ENCODE measurements at places on chromosomes 11 and 22.

DNA sequence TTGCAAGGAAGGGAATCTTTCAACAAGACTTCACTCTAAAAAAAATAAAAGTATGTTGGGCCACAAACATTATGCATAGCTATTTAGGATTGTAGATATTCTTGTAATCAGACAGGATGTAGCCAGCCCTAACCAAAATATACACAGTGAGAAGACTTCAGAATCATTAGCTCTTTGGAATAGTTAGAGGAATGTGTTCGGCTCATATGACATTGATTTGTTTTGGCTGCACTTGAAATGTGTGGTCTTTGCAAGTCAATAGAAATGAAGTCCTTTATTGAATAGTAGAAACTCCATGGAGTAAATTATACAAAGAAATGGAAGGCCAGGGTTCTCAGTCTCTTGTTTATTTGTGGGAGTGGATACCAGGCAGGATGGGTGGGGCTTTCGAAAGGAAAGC is 692.1 kb downstream of the NTM start:
- no peak for DNase-seq

DNA sequence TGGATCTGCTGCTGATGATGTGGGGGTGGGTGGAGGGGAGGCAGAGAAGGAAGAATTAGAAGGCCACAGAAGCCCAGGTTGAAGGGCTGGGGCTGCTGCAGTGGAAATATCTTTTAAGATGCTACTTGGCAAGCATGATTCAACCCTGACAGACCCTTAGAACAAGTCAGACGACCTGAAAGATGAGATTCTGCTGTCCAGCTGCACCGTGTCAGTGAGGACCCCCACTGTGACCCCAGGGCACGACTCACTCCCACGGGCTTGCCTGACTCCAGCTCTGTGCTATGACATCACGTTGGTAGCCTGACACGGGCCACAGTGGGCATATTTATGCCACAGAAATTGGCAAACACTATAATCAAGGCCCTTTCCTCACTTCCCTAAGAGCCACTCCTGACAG is 36.0 kb downstream of the LRFN4 start:
- DNase-seq, result no peak

GRCh38 chr11:71286701-71287643 is 34.6 kb upstream of the SHANK2 start:
- no peak for DNase-seq

DNA sequence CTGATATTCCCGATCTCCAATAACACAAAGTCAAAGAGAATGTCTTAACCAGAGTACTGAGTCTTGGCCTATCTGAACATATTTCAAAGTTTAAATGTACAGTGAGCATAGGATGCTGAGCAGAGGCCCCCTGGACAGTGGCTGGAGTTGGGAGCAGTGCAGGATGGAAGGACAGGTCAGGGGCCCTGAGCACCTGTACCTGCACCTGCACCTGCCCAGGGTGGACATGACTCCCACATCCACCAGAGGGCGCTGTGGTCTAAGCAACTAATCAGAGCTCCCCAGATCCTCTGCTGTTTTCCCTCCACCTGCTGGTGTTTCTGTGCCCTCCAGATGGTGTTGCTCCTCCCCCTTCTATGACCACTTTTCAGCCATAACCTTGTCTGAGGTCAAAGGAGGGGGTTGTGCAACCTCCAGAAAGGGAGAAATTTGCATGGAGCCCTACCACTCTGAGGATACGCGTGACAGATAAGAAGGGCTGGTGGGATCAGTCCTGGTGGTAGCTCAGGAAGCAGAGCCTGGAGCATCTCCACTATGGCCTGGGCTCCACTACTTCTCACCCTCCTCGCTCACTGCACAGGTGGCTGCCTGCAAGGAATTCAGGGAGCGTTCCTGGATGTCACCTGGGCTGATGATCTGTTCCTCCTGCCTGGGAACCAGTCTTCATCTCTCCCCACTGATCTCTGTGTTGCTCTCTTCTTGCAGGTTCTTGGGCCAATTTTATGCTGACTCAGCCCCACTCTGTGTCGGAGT is 49.1 kb upstream of the VPREB1 start:
- peak; percentile 52 for DNase-seq

GRCh38 chr11:12556155-12556554 is 118.1 kb upstream of the TEAD1 start:
- DNase-seq, result no peak

- DNase-seq, result no peak
These were observed 11.1 kb upstream of the VWCE start for GRCh38 chr11:61306221-61306620.

DNA sequence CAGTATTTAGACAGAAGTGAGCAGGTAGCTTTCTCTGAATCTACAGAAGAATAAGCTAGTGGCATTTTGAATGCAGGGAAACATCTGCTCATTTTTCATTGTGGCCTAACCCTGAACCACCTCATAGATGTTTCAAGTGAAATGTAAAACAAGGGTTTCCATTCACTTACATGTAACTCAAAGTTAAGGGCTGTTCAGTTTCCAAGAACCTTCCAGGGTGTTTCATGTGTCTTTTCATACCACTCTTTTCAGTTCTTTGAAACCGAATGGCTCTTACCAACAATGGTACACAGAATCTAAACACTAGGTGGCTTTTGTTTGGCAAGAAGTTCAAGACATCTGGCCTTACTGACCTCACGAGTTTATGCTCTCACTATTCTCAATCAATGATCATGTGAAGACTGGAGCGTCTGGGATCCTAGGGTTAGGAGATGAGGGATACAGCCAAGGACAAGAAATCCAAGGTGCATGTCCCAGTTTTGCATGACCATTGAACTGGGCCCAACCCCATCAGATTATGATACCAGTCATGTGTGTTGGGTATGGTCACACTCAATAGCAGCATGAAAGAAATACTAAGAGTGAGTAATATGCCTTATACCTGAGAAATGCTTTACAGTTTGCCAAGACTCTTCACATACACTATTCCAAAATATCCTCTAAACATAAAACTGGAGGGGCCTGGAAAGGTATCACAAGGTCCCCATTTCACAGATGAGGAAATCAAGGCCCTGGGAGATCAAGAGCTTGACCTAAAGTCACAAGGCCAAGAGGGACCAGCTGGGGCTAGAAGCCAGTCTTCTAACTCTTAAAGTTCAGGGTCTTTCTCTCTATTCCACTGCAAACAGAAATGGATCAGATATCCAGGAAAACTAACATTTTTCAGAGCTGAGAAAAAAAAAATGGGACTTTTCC is 92.7 kb downstream of the ETS1 start:
- no peak for DNase-seq

DNA sequence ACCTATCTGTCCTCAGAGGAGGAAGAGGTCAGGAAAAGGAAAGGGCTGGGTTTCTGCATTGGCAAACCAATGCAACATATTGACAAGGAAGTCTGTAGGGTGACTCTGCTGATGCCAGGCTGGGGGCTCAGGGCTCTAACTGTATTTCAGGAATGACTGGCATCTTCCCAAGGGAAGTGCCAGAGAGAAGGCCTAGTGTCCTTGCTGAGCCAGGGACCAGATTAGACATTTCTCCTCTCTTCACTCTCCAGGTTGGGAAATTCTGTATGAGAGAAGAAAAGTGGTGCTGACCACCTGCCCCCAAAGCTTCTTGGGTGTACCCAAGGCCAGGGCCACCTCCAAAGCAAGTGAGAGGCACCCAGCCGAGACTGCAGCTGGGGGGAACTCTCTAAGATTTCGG is 27.2 kb downstream of the GRIK4 start:
- no peak for DNase-seq

DNA sequence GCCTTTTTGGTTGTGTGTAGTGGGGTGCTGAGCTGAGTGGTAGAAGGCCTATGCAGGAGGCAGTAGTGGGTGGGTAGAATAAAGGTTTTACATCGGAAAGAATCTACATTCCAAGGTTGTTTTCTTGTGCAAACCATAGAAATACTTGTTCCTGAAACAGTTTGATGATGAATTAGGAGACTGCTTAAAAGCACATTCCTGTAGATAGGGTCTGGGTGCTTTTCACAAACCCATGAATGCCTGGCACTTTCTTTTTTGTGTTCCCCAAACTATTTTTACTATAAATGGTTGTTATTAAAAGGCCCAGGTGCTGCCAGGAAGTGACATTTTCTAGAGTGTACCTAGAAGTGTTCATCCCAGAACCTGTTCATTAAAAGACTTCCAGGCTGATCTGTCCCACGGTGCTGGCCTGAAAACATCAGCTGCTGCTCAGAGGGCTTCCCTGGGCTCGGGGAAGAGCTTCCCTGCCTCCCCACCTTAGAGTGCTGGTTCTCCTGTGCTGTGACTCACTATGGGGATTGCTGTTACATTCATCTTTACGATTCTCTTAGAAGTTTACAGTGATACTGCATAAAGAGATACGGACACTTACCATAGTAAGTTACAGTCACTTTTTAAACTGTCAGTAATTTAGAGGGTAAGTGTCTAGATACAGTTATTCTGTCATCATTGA is 27.9 kb downstream of the PPFIA1 start:
- no peak for DNase-seq

- no peak for DNase-seq
These were observed 9.2 kb downstream of the PRSS23 start for GRCh38 chr11:86809561-86809960.

DNA sequence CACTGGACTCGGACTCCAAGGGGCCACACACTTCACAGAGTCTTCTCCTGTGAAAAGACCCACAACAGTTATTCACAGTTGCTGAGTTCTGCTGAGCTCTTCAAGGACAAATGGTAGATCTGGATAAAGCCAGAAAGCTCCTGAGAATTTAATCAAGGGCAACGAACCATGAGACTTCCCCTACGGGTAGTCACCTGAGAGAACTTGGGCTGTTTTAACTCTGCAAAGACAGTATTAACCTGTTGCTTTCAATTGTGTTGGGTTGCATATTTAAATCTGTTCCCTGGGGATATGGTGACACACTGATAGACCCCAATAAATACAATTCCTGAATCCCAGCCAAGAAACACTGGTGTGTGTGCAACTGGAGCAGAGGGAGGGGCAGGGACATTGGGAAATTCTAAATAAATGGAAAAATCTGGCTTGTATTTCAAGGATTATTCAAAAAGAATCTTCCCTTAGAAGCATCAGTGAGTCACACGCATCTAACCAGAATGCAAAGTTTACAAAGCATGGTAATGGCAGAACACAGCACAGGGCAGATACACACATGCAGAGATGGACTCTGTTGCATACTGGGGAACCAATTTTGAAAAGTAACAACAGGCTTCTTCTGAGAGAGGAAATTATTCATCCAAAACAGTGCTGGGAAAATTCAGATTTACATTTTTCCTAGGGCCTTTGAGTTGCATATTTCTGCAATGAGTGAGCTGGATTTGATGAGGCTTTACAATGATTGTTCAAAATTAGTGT is 4.0 kb downstream of the KCNJ1 start:
- no peak for DNase-seq

DNA sequence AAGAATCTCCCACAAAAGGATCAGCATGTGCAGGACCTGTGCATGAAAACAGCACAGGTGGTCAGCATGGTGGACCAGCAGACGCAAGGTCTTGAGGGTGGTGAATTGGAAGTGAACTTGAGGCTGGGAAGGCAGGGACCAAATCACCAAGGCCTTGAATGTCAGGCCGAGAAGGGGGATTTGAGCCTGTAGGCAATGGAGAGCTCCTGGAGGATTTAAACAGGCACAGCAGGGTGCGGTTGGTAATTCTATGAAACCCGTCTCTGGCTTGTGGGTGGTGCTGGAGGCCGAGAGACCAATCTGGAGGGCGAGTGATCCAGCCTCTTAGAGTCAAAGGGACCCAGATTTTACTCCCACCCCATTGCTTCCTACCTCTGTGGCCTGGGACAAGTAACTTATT is 2.4 kb downstream of the TSKU start:
- DNase-seq, result no peak

- DNase-seq, result no peak
These were observed 37.9 kb upstream of the PPARA start for GRCh38 chr22:46112405-46112804.

DNA sequence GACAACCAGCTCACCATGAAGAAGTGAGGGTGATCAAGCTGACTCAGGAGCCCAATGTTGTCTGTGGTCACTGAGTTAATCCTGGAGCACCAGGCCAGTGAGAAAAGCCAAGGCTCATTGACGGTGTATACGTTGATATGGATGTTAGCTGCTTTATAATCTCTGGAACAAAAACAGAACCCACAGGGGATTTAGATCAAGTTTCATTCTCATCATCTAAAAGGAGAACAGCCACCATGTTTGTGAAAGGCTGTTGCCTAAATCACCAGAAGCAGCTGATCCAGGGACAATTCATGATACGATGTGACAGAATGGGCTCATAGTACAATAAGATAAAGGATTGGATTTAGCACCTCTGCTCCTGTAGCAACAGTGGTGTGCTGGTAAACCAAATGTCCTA is 68.5 kb downstream of the GDPD4 start:
- no peak for DNase-seq

- no peak for DNase-seq
These were observed 139.0 kb upstream of the LUZP2 start for GRCh38 chr11:24357620-24358410.

DNA sequence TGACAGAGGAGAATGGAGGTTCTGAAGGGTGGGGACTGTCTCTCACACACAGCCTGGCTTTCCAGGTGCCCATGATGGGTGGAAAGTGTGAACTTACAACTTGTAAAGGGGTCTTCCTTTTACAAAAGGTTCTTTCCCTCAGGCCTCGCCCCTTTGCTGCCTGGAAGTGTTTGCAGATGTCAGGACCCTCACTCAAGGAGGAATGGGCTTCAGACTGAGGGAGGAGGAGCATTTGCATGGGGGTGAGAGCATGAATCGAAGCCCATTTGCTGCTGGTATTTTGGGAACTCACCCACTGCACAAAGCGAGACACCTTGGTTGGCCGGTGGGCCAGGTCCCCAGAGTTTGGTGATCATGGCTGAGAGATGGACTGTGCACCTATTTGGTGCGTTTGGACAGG is 25.1 kb downstream of the MPPED1 start:
- DNase-seq, result no peak

- no peak for DNase-seq
These were observed 62.7 kb downstream of the APOL3 start for GRCh38 chr22:36097880-36098279.

GRCh38 chr22:45310977-45311531 is 1.3 kb downstream of the FAM118A start:
- DNase-seq, result no peak

DNA sequence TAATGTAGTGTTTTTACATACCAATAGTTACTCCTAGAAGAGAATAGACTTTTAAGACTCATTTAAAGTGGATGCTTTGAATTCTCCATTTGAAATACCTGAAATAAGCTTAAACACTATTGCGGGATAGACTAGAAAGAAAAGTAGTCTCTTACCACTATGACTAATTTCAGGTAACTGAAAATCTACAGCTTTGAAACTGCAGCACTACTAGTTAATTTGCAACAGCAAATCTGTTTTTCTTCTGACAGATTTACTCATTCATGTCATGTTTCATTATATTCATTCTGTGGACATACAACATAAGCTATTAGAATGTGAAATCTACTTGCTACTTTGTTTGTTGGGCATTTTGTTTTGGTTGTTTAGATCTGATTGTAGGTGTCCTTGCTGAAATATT is 153.6 kb downstream of the MAML2 start:
- no peak for DNase-seq

- no peak for DNase-seq
These were observed 30.3 kb downstream of the PDGFB start for GRCh38 chr22:39214383-39215069.

- no peak for DNase-seq
These were observed 255.7 kb downstream of the BUD13 start for GRCh38 chr11:116517077-116517476.
